ENCODE measurements at places on chromosomes 3 and 15.

DNA sequence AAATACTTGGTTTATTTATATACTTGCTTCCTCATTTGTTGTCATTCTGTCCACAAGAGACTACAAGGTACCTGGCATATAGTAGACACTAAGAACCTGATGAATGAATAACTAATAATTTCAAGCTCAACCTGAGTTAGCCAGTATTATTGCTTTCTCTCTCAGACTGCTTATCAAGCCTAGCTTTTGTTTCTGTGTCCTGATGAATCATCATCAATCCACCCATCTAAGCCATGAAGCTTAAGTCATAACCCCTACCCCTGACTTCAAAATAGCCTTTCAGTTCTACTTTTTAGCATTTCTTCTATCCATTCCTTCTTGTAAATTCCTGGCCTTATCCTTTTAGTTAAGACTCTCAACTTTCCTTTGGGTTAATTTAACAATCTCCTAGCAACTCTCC is 420.8 kb downstream of the EPHA6 start:
- no peak for DNase-seq

DNA sequence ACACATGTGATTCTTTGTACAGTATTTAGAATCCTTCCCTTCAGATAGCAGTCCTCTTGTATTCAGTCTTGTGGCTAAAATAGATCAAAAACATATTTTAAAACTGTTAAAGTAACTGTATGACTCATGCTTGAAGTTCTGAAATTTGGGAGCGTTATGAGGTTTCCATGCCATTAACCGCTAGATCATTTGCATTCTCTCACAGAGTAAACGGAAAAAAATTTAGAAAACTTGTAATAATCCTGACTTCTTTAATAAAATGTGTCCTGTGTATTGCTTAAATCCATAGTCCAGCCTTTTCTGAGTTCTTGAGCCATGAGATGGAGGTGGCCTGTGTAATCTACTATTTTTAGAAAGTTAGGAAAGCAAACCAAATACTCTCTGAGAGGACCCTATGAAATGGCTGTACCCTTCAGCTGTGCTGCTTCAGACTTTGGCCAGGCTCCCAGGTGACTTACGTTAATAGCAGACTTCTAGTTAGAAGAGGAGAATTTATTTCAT is 33.8 kb downstream of the MBNL1 start:
- peak; percentile 68 for DNase-seq

DNA sequence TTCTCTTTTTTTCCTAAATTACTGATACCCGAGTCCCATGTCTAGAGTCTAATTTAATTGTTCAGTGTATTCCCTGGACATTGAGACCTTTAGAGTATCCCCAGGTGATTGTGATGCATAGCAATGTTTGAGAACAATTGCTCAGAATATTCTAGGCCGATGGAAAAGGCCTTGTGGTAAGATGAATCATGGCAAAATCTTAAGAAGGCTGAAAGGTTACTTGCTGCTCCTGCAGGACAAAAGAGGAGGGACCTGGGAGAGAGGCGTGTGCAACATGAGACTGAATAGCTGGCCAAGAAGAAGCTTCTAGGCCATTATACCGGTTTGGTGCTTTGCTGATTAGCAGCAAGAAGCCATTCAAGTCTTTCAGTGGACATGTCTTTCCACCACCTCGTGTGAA is 256.6 kb downstream of the ROBO2 start:
- no peak for DNase-seq

DNA sequence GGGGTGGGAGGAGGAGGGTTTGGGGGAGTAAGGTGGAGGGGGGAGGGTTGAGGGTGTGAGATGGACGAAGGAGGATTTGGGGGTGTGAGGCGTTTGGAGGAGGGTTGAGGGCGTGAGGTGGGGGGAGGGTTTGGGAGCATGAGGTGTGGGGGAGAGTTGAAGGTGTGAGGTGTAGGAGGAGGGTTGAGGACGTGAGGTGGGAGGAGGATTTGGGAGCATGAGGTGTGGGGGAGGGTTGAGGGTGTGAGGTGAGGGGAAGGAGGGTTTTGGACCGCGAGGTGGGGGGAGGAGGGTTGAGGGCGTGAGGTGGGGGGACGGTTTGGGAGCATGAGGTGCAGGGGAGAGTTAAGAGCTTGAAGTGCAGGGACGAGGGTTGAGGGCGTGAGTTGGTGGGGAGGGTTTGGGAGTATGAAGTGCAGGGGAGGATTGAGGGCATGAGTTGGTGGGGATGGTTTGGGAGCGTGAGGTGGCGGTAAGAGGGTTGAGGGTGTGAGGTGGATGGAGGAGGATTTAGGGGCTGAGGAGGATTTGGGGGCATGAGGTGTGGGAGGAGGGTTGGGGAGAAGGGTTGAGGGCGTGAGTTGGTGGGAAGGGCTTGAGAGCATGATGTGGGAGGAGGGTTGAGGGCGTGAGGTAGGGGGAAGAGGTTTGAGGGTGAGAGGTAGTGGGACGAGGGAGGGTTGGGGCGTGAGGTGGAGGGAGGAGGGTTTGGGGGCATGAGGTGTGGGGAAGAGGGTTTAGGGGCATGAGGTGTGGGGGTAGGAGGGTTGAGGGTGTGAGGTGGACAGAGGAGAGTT is 1.2 kb downstream of the MLF1 start:
- no peak for DNase-seq

DNA sequence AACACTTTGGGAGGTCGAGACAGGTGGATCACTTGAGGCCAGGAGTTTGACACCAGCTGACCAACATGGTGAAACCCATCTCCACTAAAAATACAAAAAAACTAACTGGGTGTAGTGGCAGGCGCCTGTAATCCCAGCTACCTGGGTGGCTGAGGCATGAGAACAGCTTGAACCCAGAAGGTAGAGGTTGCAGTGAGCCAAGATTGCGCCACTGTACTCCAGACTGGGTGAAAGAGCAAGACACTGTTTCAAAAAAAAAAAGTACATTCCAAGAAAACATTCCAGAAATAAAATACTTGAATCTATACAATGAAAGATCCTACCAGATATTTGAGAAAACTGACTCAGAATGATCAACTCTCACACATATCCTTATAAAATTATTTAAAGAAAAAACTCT is 30.4 kb downstream of the TFDP2 start:
- DNase-seq, result no peak

GRCh38 chr15:81330366-81331090 is 6.6 kb upstream of the STARD5 start:
- DNase-seq, result no peak

- DNase-seq, result no peak
Observed at GRCh38 chr15:89998923-89999675, 2.0 kb upstream of the ZNF710 start.

- DNase-seq, result peak; percentile 60
Observed at GRCh38 chr3:27312044-27312668, 57.0 kb downstream of the NEK10 start.

DNA sequence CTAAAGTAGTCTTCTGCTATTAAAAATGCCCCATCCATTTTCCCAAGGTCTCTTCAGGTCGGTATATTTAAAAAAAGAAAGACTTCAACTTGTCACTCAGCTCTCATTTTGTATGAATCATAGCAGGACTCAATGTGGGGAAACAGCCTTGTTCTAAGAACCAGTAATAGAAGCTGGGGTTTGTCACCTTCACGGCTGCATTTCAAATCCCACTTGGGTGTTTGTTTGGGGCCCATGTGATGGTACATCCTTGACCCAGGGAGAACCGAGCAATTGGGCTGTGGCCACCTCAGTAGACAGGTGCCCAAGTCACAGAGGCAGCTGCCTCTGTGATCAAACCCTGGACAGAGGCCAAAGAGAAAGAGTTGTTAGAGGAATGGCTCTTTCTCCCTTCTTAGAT is 70.3 kb upstream of the ARL8B start:
- no peak for DNase-seq

Measured in NCI-H2081 (cell line).